HEK293T (cell line): ENCODE measurements at places on chromosomes 11 and 22.

DNA sequence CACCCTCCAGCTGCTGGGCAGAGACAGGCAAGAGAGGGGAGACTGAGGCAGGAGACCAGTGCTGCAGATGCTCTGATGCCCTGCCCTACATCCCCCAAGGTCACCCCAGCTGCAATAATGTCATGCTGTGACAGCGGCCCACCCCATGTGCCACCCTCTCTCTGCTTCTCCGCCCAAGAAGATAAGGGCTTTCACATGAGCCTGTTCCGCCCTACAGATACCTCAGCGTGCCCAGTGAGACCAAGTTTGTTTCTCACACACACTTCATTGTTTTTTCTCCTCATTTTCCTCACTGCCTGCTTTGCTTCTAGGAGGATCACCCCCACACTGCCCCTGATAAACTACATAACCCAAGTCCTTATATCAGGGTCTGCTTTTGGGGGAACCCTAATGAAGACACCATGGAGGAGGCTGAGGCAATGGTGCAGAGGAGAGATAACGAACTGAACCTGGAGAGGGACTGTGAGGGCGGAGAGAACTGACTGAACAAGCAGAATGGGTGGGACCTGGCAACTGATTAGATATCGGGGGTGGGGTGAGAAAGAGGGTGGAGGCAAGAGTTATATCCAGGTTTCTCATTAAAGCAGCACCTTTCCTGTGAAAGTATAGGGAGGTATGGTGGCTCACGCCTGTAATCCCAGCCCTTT lies 37.5 kb upstream of the TSKU start:
- DNase-seq, result no peak

DNA sequence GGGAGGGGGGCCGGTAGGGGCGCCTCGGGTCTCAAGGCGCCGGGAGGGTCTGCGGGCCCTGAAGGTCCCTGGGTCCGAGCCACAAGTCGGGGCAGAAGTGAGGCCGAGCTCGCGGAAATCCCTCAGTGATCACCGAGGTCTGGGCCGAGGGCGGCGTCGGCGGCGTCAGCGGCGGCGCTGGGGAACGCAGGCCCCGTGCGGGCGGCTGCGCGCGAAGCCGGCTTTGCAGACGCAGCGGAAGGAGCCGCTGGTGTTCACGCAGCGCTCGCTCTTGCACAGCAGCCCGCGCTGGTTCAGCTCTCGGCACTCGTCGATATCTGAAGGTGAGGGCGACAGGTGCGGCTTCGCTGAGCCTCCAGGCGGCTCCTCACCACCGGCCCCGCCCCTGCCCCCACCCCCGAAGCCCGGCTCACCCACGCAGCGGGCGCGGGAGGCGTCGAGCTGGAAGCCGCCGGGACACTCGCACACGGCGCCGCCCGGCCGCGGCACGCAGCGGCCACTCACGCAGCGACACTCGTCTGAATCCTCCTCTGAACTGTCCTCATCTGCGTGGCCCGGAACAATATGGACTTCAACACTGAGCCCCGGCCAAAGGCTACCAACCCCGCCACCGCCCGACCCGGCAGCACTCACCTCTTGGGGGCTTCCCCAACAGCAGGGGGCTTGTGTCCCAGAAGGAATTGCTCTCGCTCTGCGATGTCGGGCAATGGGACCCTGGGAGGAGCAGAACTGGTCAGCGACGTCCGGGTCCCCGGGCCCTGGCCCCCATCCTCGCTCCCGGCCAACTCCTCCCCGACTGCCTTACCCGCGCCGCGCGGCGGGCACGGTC lies 14.2 kb downstream of the SCYL1 start:
- DNase-seq, result no peak

DNA sequence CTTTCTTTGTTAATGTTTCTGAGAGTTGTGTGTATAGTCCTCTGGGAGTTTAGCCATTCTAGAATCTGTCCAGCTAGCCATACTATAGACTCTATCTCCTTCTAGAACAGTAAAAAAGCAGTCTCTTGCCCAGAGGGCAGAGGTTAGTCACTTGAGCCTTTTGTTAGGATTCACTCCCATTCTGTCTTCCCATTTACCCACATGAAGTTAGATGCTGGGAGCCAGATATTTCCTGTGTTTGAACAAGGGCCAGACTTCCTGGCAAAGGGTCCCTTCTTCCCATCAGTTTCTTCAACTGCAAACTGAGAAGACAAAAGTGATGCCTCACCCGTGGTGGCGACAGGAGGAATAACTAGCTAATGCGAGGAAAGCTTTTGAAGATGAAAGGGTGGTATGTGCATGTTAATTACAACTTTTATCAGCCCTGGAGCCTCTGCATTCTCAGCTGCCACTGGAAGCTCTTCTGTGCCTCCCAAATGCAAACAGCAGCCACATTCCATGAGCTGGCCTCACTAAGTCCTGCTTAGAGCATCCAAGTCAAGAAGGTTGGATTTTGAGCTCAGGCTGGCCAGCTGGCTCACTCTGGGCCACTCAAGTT lies 12.8 kb downstream of the CD44 start:
- DNase-seq, result no peak

DNA sequence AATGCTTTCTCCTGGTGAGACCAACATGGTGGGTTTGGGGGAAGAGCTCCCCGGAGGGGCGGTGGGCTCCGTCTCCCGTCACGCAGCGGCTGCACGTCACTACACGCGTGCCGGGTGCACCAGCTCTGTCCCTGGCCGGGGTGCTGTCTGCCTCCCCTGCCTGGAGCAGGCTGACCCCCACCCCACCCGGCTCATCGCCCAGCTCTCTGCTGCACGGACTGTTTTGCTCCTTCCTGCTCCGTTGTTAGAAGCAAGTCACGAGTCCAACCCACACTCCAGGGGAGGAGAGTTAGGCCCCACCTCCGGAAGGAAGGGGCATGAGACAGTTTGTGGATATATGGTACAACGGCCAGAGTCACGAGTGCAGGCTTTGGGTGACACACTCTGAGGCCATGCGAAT lies 364.9 kb downstream of the BRD1 start:
- DNase-seq, result no peak

GRCh38 chr11:36193721-36194120 lies 95.5 kb downstream of the COMMD9 start:
- no peak for DNase-seq

- DNase-seq, result no peak
These were observed 3.2 kb downstream of the DGAT2 start for GRCh38 chr11:75771646-75772410.

GRCh38 chr22:49760280-49760629 lies 67.4 kb downstream of the BRD1 start:
- DNase-seq, result no peak
